ENCODE measurements at places on chromosomes 1 and 21.

GRCh38 chr1:156366378-156367166, 2.4 kb upstream of the RHBG start:
- no peak for DNase-seq

- no peak for DNase-seq
Measured at GRCh38 chr21:44736291-44737004, 25.1 kb upstream of the TSPEAR start.

DNA sequence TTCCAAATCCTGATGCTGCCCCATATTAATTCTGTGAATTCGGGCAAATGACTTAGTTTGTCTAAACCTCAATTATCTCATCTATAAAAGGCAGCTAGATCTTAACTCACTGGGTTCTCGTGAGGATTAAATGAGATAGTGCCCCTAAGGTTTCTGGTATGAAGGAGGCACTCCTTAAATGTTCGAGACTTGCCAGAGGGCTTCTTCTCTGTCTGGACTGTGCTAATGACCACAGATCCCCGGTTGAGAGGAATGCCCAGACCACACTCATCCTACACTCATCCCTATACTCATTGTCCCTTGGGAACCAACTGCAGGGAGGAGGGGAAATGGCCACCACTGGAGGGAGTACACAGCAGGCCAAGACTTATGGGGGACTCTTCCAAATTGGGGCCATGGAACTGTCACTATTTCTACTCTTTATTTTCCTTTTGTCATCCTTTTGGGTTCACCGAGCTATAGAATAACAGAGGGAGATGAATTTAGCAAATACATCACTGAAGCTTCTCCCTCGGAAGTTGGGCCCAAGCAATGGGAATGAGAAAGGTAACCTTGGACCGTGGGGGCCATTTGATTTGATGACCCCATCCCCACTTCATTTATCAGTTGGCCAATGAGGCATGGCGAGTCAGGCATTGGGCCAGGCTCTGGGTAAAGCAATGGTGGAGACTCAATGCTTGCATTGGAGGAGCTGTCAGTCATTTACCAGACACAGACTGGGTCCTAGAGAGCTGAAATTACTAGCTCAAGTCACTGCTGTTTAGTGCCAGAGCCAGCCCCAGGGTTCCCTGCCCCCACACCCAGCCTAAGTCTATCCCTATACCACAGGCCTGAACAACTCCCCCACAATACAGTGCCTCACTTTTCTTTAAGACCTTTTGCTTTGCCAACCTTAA, 5.1 kb downstream of the ATF3 start:
- DNase-seq: no peak

DNA sequence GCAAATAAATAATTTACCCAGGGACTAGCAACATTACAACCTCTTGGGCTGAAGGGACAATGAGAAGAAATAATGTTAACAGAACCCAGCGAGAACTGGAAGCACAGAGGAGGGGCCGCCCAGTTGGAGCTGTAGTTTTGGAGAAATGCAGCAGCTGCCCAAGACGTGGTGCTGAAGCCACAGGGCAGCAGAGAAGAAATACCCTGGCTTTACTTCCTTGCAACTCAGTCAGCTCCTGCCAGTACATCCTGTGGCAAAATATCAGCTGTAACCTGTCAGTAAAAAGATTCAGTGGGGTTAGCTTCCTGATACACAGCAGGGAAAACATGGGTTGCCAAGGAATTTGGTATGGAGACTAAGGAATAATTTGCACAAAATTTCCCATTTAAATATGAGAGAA, 283.6 kb upstream of the USP25 start:
- no peak for DNase-seq
